CD14-positive monocyte (primary cell): ENCODE measurements at places on chromosomes 16 and 17.
A peak's percentile ranks its signal among the peaks of the same experiment; 100 is the strongest.

GRCh38 chr17:74160656-74161502, 42.6 kb upstream of the RPL38 start:
- DNase-seq = no peak

DNA sequence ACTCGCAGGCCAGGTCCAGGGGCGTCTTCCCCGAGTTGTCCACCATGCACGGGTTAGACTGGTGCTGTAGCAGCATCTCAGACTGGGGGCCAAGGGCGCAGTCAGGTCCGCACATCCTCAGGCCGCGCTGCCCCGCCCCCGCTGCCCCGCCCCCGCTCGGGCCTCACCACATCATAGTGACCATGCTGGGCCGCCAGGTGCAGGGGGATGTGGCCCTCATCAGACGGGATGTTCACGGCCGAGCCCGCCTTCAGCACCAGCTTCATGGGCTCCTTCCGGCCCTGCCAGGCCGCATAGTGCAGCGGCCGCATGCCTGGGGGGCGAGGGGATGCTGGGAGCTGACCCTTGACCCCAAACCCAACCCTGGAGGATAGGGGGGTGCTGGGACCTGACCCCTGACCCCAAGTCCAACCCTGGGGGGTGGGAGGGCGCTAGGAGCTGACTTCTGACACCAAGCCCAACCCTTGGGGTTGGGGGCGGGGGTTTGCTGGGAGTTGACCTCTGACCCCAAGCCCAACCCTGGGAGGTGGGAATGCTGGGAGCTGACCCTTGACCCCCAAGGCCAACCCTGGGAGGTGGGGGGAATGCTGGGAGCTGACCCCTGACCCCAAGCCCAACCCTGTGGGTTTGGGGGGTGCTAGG, 7.0 kb downstream of the CASKIN1 start:
- no peak for DNase-seq

DNA sequence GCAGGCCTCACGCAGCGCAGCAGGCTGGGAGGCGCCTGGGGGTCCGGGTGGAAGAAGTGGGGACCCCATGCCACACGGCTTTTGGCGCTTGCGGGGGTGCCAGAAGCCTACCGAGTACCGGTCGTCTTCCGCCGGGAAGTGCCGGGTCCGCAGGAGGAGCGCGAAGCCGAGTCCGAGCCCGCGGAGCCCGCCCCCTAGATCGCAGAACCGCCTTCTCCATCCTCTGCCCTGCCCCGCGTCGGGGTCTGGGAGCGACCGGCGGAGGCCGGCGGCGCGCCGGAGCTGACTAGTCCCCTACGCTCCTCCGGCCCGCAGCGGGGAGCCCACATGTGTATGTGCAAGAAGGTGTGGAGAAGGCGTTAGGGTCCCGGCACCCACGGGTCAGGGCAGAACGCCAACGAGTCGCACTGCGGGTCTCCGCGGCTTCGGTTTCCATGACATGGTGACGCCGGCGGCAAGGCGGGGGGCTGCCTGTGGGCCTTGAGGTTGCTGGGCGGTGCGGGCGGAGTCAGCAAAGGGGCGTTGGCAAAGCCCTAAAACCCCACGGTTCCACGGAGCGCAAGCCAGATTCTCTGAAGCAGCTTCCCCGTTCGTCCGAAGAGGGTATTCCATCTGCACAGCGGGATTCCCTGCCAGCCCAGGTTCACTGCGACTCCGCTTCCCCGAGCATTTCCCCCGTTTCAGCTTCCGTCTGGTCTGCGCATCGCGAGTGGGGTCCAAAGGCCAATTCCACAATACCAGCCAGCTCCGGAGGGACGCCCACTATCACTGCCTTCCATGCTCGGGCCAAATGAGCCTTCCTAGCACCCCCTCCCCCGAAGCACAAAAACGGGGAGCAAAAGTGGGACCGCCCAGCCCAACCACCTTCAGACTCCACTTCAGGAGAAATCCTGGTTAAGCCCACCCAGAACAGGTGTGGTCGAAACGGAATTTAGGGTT, 2.3 kb upstream of the LHX1 start:
- no peak for DNase-seq

DNA sequence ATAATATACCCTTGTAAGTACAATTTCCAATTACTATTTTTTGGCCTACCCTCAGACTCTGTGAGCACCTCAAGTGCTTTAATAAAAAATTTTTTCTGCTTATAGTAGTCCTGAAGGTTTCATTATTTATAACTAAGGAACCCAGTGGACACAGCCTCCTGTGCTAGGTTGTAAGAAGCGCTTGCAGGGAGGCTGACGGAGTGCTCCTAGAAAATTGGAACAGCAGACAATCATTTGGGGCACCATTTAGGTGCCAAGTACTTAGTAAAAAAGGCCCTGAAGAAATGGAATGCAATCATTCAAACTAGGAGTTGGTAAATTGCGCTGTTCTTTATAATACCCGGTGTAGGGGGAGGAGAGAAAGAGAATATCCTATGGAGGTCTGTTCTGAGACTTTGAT, 19.8 kb downstream of the CA10 start:
- no peak for DNase-seq

DNA sequence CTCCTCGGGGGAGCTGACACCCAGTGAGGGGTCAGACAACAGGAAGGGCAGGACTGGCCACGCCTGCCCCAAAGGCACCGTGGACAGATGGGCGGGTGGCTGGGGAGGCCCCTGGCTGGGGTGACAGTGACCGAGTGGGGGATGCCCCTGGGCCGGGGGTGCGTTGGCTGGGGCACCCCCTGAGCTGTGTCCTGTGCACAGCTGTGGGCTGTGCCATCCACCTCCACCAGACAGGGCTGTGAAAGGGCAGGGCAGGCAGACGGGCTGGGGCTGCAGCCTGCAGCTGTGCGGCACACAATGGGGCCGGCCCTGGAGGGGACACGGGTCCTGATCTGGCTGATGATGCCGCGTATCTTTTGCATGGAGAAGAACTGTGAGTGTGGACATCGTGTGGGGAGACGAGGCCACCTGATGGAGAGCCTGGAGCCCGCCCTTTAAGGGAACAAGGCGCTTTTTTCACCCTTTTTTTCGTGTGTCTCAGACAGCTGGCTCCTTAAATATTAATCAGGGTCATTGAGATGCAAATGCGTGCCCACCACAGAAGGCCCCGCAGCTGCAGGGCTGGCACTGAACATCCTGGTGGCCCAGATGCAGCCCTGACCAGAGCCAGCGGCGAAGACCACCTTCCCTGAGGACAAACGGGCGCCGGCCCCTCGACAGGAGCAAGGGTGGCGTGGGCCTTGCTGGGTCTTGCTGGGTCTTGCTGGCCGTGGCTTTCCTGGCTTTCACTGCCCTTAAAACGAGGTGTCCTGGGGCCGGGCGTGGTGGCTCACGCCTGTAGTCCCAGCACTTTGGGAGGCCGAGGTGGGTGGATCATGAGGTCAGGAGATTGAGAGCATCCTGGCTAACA, 42.4 kb upstream of the GNG13 start:
- no peak for DNase-seq

GRCh38 chr17:17779015-17779611, 57.7 kb downstream of the SREBF1 start:
- no peak for DNase-seq

GRCh38 chr17:16353317-16354174, at the start of gene CENPV:
TSS of gene CENPV (minus strand) at chr17:16353469. CDS start at chr17:16353436, 33 bp downstream.
- DNase-seq = peak; percentile 27

- no peak for DNase-seq
These were observed 271.5 kb upstream of the C16orf82 start for GRCh38 chr16:26795184-26795583.

DNA sequence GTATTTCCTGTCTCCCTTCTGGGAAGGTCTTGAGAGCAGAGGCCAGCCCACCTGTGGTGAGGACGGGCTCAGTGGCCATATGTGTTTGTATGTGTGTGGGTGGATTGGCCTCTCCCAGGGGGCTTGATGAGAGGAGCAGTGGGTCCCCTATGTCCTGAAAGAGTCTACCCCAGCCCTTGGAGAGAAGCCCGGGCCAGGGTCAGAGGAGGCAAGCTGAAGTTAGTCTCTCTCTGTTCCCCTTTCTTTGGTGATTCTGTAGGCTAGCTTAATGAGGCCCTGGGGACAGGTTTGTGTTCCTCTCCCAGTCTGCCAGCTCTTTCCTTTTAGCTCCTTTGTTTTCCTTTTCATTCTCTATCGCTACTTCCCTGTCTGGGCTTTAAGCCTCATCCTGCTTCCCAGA, 23.8 kb upstream of the NFATC3 start:
- no peak for DNase-seq

- no peak for DNase-seq
These were observed 867.2 kb downstream of the CDH11 start for GRCh38 chr16:64254443-64255367.

DNA sequence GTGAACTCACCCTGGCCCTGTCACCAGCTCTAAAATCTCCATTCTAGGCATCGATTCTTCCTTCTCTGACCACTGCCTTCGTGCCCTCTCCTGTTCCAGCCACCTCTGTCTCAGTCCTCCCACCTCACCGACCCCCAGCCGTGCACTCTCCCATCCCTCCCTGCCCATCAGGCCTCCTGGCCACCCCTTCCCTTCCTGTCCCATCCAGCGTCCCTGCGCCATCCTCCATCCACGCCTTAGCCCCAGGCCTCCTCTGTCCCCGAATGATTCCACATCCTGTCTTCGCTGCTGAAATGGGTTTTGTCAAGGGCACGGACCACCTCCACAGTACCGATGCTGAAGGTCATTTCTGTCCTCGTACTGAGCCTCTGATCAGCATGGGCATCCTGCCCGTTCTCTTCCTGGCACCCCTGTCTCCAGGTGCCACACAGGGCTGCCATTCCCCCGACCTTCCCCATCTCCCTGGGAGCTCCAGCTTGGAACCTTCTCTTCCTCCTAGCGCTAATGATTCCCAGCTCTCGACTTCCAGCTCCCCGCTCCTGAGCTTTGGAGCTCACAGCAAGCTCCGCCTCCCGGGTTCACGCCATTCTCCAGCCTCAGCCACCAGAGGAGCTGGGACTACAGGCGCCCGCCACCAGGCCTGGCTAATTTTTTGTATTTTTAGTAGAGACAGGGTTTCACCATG, 2.6 kb downstream of the TRIM65 start:
- DNase-seq = no peak

GRCh38 chr16:7644176-7644575, 311.5 kb downstream of the RBFOX1 start:
- no peak for DNase-seq

DNA sequence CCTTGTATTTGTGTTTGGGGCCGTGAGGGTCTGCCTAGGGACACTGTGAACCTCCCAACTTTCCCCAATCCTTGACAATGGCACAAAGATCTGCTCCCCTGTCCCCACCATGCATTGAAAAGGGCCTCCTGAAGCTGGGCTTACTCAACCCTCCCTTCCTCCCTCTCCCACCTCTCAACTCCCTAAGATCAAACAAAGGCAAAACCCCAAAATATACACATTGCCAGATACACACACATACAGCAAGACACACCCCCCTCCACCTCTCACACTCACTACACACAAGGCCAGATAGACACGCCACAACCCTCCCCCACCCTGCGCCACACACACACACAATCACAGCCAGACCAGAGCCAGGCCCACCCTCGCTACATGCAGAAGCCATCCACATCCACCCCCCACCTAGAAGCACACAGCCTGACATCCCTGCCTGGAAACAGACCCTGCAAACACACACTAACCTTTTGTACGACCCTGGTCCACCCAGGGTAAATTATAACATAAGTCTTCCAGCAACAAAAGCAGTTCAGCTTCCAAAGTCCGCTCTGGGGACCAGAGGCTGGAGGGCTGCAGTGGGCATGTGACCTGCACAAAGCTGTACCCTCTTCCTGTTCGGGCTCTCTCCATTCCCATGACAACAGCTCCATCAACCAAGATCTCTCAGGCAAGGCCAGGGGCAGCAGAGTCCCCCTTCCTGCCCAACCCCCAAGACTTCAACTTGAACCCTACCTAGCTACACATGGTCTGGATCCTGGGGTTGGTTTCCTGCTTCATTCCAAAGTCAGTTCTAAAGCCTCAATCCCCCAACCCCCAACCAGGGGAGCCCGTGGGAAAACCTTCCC, 1.9 kb downstream of the PCGF2 start:
- DNase-seq = no peak

- DNase-seq = no peak
These were observed 61.7 kb downstream of the PECAM1 start for GRCh38 chr17:64328859-64329531.

DNA sequence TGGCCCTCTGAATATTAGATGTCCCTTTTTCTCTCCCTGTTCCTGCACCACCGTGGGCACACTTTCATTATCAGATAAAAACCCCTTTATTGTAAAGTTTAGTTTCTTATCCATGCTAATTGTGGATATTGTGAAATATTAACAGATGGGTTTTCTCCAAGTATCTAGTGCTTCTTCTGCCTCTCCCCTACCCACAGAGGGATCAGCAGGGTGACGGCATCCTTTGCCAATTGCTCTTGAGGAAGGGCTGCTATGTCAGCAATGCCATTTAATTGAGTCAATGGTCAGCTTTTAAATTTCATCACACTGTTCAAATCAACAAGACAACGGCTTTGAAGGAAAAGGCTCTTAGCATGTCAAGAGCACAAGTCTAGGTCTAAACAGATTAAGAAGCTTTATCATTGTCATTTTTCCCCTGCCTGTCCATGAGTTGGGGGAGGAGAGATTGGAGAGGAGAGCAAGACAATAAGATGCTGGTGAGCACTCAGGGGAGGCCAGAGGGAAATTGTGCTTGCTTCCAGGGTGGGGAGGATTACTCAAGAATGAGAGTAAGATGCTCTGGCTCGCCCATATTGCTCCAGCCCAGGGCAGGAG, 443.0 kb upstream of the CCL2 start:
- no peak for DNase-seq

DNA sequence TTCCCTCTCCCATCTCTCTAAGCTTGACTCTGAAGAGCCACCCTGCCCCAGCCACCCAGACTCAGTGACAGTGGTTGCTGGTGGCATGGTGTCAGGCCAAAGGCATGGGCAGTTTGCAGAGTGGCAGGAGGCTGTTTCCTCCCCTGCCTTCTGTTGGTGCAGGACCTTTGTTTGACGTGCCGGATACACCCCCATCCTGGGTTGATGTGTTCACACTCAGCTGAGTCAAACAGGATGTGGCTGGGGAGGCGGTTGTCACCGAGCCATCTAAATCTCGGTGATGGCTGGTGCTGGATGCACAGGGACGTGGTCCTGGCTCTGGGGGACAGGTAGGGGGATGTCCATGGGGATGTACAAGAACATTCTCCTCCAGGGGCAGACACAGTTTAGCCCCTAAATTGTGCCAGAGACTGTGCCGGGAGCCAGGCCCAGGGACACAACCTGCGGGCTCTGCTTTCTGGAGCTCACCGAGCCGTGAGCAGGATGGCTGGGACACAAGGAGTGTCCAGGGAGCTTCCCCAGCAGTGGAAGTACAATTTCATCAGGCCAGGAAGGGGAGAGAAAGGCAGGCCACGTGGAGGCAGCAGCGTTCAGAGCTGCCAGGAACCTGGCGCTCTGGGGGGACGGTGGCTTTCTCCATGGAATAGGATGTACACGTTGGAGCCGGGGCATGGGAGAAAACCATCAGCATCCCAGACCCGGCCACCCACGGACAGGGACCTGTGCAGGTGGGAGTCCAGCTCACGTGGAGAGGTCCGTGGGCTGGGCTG, 264.2 kb downstream of the SEC14L1 start:
- peak; percentile 83 for DNase-seq

GRCh38 chr17:7441266-7441665, 2.0 kb downstream of the FGF11 start:
- DNase-seq = no peak
